ENCODE measurements at places on chromosomes 4 and X. TPM values are rescaled to one million over a fixed set of nuclear protein-coding genes. Genes with fewer than 3 reads are reported as not detected.

The TMPRSS11D gene
- not detected for total RNA-seq

The COL4A5 gene
- 14.2 TPM for total RNA-seq

The PLAC1 gene
- total RNA-seq, result 0.80 TPM

The FRAS1 gene
- total RNA-seq, result 3.4 TPM

The ADH1A gene
- not detected for total RNA-seq

The MAGEH1 gene
- total RNA-seq, result 6.9 TPM

The FRMPD4 gene
- total RNA-seq, result 0.04 TPM
